ENCODE measurements at places on chromosomes 4 and X. TPM values are rescaled to one million over a fixed set of nuclear protein-coding genes. Genes with fewer than 3 reads are reported as not detected.

- DNase-seq, result no peak
Observed at GRCh38 chrX:121254336-121254735, 206.9 kb downstream of the GLUD2 start.

- no peak for DNase-seq
Observed at GRCh38 chr4:17323554-17324385, 188.1 kb downstream of the QDPR start.

- DNase-seq, result no peak
Observed at GRCh38 chrX:51779306-51779705, 36.1 kb downstream of the GSPT2 start.

DNA sequence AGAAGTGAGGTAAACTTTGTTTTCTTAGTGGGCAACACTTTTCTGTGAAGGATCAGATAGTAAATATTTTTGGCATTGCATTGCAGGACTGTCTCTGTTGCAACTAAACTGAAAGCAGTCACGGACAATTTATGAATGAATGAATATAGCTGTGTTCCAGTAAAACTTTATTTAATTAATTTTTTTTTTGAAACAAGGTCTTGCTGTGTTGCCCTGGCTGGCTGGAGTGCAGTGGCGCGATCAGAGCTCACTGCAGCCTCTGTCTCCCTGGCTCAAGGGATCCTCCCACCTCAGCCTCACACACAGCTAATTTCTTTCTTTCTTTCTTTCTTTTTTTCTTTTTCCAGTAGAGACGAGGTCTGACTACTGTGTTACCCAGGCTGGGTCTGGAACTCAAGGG, 15.8 kb downstream of the RBM10 start:
- no peak for DNase-seq

DNA sequence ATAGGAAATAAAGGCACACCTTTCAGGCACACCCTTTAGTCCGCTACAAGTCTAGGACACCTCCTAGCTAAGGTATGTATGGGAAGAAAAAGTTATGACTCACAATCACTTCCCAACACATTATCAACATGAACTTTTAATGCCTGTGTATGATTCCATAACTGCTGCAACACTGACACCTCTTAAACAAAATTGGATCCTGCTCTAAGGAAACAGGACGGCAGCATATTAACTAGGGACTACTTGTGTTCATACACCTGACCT, 2.4 kb upstream of the PPP3CA start:
- DNase-seq, result no peak

- DNase-seq, result no peak
Observed at GRCh38 chrX:136318895-136319597, 18.3 kb downstream of the ADGRG4 start.

DNA sequence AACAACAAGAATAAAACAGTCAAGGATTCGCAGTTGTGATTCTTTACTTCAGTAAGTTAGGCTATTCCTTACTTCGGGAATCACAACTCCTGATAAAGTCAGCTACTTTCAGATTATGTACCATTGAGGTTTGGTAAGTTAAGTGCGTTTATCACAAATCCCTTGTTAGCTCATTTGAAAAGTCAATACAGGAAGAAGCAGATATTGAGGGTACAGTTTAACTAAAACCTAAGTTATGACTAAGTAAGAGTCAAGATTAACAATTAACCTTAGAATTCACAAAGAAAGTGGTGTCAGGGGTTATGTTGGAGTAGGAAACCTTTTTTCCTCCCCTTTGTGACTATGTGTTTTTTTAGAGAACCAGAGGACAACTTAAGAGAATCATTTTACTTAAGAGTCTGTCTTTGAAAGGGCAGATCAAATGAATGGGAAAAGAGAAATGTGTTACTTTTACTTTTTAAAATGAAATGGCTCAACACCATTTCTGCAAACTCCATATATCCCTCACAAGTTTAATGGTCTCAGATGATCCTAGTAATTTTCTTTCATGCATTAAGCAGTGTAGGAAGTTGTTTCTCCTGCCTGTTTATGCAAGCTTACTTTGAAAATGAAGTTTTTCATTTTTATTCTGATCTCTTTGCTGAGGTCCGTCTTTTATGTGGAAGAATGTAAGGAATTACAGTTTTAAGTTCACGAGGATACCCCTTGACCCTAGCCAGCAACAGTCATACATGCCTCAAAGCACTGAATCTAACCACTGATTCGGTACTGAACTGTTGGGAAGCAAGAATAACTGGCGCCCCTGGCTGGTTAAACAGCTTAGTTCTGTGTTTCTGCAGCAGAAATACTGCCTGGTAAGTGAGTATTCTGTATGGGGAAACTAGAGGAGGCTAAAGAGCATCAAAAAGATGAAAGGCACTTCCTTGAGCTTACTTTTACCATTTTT, 211.7 kb downstream of the SLC4A4 start:
- peak; percentile 13 for DNase-seq

GRCh38 chr4:124526331-124526730, 186.2 kb downstream of the ANKRD50 start:
- DNase-seq, result no peak

DNA sequence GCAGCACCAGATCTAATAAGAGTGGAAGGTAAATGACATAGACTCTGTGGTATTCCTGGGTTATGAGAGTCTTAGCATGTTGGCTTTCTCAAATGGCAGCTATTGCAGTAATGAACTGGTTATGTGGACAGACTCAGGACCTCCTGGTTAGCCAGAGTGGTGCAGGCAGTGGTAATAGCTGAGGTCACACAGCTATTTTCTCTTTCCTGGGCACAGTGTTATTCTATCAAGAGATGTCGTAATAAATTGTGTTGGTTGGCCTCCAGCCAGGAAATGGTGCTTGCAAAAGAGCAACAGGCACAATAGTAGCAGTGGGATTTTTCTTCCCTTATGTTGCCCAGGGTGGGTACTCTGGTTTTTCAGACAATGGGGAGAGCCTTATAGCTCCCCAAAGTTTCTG, 279.2 kb upstream of the FGF16 start:
- no peak for DNase-seq

DNA sequence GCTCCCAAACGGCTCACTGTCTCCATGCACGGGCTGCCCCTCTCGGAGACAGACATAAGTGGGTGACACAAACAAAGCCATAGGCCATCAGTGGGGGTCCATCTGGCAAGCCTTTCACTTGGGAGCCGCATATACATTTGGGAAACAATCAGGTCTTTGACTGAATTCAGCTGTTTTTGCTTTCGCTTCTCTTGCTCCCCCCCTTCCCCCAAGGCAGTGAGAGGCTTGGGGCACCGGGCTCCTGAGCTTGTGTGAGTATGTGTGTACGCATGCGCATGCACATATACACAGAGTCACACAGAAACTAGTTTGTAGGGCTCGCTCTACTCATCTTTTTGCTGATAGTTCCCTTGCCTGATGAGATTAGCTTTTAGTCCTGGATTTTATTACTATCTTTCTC, 284.4 kb downstream of the AFF2 start:
- no peak for DNase-seq

DNA sequence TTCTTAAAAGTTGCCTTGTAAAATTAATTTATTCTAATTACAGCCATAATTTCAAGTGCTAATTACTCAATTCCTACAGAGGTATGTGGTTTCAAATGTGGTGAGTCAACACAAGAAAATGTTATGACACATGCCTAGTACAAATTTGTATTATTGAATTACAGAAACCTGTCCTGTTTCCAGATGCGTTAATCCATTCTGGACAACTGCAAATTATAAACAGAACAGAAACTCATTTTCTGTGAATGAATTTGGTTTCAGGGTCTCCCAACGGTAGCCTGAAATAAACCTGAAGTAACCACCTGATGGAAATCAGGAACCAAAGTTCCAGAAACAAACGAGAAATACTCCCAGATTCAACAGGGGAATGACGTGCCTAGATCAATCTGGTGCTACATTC, 328.6 kb upstream of the F9 start:
- DNase-seq, result no peak

GRCh38 chr4:21628916-21629610, 319.5 kb downstream of the KCNIP4 start:
- DNase-seq, result no peak

- no peak for DNase-seq
Observed at GRCh38 chrX:140500441-140500840, 4.4 kb downstream of the SOX3 start.

DNA sequence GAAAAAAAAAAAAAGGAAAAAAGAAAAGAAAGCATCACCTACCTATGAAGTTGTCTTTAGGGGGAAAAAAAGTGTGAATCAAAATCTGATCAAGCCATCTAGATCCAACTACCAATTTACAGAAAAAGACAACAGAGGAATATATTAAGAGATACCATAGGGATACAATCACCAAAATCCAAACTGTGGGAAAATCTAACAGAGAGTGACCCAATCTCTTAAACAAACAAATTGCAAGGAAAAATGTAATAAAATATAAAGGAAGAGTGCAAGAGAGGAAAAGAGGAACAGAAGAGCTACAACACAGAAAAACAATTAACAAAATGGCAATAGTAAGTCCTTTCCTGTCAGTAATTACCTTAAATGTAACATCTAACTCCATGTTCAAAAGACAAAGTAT, 19.0 kb downstream of the THOC2 start:
- no peak for DNase-seq

DNA sequence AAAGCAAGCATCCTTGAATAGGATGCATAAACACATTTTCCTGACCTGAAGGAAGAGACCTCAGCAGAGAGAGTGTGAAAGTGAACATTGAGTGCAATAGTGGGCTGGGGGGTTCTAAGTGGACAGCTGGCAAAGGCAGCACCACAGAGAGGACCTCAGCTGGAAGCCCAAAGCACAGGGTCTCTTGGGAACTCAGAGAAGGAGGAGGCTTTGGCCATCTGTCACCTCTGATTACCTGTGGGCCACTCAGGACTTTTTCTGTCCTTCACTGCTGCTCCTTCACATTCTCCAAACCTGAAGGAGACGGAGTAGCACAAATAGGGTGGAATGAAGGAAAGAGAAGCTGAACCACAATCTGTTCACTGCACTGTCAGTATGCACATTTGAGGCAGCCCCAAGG, 37.9 kb upstream of the FAT4 start:
- DNase-seq, result no peak

DNA sequence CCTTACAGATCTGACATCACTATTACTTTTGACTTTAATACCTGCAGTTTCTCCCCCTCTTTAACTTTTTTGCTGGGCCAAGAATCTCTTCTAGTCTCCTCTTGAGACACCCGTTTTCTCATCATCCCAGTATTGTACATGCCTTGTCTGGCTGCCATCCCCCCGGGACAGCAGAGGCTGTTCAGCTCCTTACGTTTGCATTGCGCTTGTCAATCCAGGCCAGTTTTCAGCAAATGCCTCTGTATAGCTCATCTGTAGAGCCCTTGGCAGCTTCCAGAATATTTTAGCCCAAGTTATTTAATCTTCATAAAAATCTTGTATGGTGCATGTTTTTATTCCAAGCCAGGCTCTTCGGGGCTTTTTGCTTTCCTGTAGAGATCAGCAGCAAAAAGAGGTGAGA, 22.3 kb upstream of the HOPX start:
- DNase-seq, result no peak

GRCh38 chr4:184949020-184949419, 69.3 kb upstream of the HELT start:
- no peak for DNase-seq

- DNase-seq, result no peak
Observed at GRCh38 chr4:182778222-182778982, 138.8 kb downstream of the DCTD start.

GRCh38 chrX:43835559-43835958, 46.7 kb downstream of the MAOB start:
- no peak for DNase-seq

DNA sequence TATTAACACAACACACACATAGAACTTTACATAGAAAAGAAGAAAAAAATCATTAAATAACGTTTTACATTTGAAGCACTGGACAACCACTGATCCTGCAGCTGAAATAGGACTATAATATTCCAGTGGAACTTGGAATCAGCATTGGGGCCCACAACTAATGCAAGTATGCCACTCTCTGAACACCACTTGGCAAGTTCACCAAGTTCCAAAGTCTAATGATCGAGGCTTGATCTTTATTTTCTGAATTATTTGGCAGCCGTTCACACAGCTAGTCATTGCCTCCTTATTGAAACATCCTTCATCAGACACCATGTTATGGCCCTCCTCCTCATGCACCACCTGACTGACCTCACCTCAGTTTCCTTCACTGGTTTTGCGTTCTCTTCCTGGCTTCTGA, 107.6 kb downstream of the DCHS2 start:
- DNase-seq, result no peak

DNA sequence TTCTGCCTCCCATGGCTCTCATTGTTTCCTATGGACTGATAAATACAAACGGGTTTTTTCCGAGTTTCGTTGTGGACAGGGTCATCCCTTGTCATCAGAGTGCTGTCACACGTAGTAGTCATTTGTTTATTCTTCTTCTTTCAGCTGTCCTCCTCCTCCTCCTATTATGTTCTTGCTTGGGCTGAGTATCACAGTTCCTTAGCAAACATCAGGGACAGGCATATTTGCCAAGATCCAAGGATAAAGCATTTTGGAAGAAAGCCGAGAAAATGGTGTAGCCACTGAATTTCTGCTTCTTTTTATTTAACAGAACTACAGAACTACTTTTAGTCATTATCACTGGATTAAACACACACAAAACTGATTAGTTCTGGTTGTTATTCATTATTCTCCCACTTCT, 167.9 kb downstream of the MAML3 start:
- DNase-seq, result no peak

DNA sequence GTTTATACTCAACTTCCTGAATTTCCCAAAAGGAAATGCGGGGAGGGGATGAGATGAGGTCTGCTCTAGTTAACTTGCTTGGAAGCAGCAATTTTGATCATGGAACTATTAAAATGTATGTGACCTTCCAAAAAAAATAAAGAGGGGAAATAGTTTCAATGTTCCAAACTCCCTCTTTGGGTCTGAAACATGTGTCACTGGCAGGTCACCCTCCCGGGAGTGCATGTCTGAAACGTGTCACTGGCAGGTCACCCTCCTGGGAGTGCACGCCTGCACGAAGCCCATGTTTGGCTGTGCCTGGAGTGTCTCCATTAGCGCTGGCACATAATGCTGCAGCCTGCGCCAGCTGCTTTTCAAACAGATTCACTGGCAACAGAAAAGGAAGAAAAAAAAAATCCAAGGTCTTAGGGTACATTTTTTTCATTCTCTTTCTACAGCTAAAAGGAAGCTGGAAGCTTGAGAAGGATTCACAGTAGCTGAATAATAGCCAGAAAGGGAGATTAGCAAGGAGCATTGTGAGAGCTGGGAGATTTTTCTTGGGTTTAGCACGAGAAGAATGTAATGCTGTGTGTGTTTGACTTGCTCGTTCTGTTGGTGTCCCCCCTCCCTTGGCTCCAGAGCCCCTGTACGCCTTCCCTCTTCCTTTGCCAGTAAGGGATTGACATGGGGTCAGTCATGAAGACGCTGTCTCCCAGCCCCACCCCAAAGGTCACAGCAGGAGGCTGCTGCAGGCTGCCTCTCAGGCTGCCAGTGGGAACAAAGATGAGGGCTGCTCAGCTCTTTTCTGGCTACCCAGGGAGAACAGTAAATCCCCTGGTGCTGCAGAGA, 39.2 kb upstream of the TLR3 start:
- DNase-seq, result peak; percentile 38

GRCh38 chr4:150229520-150229919, 151.3 kb downstream of the DCLK2 start:
- no peak for DNase-seq

The HSFX1 gene
- 2.0 TPM for total RNA-seq

The DUX4 gene
- not detected for total RNA-seq

The MXD4 gene
- total RNA-seq, result 55.3 TPM

The NRK gene
- 0.55 TPM for total RNA-seq

The PNMA6A gene
- total RNA-seq, result not detected

The RCHY1 gene
- total RNA-seq, result 5.2 TPM

The PLXNB3 gene
- 43.8 TPM for total RNA-seq

Data from transverse colon (tissue), 4 donors.